ENCODE measurements at places on chromosomes 4 and X.

GRCh38 chr4:159390648-159391047 is 287.8 kb downstream of the RAPGEF2 start:
- DNase-seq, result no peak

DNA sequence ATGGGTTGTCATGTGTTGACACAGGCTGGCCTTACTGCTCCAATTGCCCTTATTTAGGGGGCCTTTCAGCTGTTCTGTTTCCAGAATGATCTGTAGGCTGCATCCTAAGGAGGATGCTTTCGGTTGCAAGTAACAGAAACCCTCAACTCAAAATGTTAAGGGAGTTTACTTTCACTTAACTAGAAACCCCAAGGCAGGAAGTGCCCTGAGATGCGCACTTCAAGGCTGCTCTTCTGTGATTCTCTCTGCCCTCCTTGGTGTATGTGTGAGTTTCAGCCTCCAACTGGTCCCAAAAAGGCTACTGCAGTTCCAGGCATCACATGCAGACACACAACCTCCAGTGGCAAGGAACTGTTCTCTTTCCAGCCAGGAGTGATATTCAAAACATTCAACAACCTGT is 97.3 kb upstream of the ATP6AP2 start:
- no peak for DNase-seq

- DNase-seq, result no peak
Measured at GRCh38 chr4:7423801-7424552, 10.8 kb downstream of the PSAPL1 start.

DNA sequence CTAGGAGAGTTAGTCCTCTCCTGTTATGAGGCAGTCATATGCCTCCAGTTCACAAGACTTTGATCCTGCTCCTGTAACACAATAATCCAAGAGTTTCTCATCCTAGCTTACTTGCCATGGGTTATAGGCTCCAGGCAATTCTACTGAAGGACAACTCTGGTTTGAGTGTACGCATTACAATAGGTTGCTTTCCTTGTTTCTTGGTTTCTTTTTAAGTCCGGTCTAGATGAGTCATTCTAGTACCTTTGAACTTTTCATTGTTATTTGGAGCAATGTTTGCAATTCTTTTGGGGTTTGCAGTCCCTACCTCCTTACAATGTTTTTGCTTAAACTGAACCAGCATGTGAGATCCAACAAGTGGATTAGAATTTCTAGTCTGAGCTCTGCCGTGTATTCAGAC is 109.1 kb downstream of the ANAPC4 start:
- DNase-seq, result no peak

GRCh38 chrX:83771664-83772063 is 89.3 kb upstream of the CYLC1 start:
- DNase-seq, result no peak

- no peak for DNase-seq
Measured at GRCh38 chr4:19130866-19131265, 1109.3 kb upstream of the LCORL start.

GRCh38 chr4:41976775-41977516 is 4.6 kb upstream of the DCAF4L1 start:
- no peak for DNase-seq

DNA sequence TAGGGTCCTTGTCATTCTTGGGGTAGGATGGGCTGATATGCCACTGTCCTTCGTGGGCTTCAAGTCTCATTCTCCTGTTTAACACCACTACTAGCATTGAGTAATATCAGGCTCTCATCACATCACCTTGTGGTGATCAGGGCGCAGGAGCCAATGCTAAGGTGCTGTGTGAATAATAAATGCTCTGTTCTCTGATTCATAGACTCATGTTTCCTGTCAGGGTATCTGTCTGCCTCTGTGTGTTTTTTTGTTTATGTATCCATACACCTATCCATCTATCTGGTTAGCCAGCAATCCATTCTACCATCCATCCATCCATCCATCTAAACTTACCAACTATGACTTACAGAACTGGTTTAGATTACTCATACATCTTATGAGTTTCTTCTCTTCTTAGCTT is 525.1 kb upstream of the ATOH1 start:
- no peak for DNase-seq

DNA sequence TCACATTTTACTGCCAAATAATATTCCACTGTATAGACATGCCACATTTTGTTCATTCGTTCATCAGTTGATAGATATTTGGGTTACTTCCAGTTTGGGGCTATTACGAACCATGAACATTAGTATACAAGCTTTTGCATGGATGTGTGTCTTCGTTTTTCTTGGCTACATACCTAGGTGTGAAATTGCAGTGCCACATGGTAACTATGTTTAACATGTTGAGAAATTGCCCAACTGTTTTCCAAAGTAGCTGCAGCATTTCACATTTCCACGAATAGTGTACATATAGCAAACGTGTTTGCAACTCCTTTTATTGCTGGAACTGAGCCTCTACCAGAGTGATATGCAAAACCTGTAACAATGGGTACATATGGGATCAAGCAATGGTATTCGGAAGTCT is 221.5 kb downstream of the VEGFC start:
- no peak for DNase-seq

DNA sequence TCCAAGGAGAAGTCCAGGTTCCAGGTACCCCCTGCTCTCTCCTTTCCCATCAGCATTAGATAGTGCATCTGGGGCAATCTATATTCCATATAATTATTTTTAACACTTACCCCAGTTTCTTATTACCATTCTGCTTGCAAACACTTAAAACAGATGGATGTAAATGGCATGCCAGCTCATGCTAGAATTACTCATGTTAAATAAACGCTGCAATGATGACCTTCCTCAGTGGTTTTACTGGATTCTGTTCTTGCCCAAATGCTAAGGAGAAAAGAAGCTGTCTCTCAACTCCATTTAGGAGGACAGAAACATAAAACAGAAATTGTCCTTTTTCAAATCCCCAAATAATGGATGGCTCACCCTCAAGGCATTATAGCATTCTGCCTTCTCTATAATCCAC is 161.1 kb downstream of the NLGN4X start:
- DNase-seq, result no peak

DNA sequence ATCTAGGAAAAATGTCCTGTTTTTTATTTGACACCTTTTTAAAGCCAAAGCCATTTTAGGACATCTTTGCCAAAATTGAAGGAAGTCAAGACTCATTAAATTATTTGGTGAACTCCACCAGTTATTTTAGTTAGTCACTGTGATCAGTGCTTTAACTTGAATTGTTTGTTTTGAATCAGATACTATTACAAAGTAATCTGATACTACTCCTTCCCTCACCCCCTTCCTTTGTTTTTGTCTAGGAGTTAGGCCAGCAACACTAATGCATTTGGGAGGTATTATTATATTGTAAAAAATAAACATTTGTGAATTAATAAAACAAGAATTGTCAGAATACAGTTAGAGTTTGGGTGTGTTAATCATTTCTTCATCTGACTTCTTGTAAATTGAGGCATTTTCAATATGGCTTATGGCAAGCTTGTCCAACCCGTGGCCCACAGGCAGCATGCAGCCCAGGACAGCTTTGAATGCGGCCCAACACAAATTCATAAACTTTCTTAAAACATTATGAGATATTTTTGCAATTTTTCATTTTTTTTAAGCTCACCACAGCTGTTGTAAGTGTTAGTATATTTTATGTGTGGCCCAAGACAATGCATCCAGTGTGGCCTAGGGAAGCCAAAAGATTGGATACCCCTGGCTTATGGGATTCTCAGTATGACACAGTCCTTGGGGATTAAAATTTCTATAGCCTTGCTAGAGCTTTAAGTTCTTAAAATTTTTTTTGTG is 182.2 kb downstream of the BMPR1B start:
- DNase-seq, result no peak

GRCh38 chr4:184016759-184017668 is 111.9 kb downstream of the STOX2 start:
- no peak for DNase-seq

DNA sequence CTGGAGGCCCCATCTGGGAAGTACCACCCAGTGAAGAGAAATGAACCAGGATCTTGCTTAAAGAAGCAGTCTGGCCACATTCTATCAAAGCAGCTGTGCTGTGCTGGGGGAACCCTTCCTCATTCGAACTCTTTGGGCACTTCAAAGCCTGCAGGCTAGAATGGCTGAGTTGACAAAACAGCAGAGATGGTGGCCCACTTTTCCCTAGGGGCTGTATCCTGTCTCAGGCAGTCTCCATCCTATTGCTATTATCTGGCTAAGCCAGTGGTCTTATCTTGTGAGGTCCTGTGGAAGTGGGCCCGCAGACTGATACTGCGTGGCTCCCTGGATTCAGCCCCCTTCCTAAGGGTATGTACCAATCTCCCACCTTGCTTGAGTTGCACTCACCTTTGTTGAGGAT is 114.3 kb downstream of the VSIG4 start:
- no peak for DNase-seq

DNA sequence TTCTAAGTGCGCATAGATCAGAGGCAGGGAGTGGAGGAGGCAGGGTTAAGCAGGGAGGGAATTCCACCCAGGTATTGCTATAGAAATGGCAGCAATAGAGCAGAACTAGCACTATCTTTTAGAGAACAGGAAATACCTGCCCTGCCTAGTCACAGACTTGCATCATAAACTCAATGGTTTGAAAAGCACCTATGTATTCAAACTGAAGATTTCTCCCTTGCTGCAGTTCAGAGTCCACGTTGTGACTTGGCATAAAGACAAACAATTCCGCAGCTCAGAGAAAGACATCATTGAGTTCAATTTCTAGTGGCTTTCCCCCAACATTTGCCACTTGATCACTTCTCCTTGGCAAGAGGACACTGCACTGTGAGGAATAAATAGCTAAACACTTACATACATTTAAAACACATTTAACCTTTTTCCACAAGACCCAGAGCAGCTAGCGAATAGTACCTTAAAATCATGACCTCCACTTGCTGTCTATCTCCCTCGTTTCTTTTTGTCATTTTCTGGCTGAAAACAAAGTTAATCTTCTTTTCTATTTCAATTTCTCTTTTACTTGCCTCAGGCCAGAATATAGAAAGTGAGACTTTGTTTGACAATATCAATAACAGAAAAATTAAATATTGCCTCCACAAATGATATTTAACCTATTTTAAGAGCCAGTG is 42.4 kb downstream of the SLC7A11 start:
- DNase-seq, result no peak

- DNase-seq, result no peak
Measured at GRCh38 chr4:69116645-69117321, 20.5 kb downstream of the UGT2B7 start.

DNA sequence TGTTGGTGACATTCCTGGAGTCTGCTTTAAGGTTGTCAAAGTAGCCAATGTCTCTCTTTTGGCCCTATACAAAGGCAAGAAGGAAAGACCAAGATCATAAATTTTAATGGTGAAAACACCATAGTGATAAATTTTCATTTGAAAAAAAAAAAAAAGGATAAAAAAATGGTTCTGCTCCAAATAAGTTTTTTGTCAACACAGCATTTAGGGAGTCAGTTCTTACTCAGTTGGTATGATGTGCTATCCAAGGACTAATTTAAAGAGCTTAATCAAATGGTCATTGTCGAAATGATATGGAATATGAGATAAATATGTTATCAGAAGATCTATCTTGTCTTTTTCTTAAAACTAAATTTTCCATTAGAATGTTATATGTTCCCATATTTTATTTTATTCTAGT is 83.9 kb downstream of the PCDH18 start:
- DNase-seq, result no peak

DNA sequence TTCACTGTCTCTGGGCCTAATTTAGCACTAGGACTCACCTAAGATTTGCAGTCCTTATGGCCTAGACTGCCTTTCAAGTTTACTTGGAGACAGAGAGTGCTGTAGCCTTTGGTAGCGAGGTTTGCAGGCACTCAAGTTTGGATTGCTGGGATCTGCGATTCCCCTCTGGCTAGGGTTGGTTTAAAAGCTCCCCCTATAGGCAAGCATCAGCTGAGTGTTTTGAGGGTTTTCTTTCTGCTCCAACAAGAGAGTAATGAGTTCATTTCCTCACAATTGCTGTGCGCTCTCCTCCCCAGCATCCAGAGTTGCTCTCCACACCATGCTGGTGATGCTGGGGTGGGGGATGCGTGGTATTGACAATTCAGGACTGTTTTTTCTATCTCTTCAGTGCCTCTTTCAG is 206.9 kb downstream of the GLUD2 start:
- no peak for DNase-seq

- DNase-seq, result no peak
Measured at GRCh38 chr4:101993002-101993841, 202.7 kb downstream of the BANK1 start.

- no peak for DNase-seq
Measured at GRCh38 chr4:86670756-86671155, 76.6 kb downstream of the PTPN13 start.

- DNase-seq, result no peak
Measured at GRCh38 chr4:111693758-111694157, 451.5 kb upstream of the FAM241A start.

- DNase-seq, result no peak
Measured at GRCh38 chrX:123350226-123350625, 166.1 kb downstream of the GRIA3 start.

GRCh38 chr4:171814545-171814944 is 1.3 kb downstream of the GALNTL6 start:
- DNase-seq, result no peak

GRCh38 chr4:112855058-112855457 is 194.4 kb upstream of the ANK2 start:
- no peak for DNase-seq

DNA sequence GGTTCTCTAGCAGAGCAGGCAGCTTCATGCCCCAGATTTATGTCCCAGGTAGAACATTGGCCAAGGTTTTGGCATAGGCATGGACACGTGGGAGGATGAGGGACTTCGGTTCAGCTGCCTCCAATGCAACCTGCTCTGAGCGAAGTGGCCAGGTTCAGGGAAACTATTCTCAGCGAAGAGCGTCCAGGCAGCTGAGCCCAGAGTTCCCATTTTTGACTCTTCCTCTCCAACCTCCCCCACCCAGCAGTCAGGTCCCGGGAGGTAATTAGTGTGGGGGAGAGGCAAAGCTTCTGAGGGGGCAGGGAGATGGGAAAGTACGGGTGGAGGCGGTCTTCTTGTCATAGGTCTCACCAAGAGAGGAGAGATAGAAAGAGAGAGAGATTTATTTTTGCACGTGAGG is 1.0 kb downstream of the GABRA4 start:
- no peak for DNase-seq

GRCh38 chrX:54042609-54043021 is 1.7 kb downstream of the PHF8 start:
- DNase-seq, result peak; percentile 26

DNA sequence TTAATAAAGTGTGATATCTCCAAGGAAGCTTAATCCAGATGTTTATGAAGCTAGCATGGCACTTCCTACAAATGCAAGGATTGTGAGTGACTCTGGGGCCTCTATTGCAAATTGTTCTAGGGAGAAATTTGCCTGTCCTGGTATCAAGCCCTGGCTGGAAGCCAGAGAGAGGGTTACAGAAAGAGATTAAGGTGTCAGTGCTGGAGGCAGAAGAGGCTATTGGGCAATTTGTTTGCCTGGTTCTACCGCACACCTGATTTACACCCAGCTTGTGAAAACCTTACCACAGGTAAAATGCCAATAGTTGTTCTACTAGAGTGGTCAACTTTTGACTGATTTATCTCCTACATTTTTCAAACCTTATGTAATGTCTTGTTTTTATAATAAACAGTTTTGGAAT is 186.7 kb upstream of the FAT1 start:
- no peak for DNase-seq
